ENCODE measurements at places on chromosomes 11 and 22. TPM values are rescaled to one million over a fixed set of nuclear protein-coding genes. Genes with fewer than 3 reads are reported as not detected.

DNA sequence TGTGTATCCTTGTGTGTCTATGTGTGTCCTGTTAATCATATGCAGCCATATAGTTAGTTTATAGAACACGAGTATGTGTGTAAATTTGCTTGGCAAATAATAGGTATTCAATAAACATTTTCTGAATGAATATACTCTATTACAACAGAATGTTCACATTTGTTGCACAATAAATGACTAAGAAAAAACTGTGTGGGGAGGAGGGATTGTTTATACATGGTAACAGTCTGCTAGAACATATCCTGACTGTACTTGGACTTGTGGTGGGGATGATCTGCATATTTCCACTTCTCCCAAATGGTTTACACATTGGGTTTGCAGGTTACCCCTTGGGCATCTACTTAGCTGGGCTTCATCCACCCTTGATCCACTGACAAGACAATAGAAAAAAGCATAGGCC is 194.6 kb downstream of the INSC start:
- DNase-seq = no peak

Gene ZNF214
- polyA plus RNA-seq = 0.73 TPM

GRCh38 chr11:207208-207862 is at the start of the genes BET1L and RIC8A:
TSS of gene BET1L (minus strand) at chr11:207399. CDS start at chr11:207321, 78 bp downstream.
TSS of gene RIC8A (plus strand) at chr11:207708. CDS start at chr11:208855, 1,147 bp downstream.
- DNase-seq = peak; percentile 96

DNA sequence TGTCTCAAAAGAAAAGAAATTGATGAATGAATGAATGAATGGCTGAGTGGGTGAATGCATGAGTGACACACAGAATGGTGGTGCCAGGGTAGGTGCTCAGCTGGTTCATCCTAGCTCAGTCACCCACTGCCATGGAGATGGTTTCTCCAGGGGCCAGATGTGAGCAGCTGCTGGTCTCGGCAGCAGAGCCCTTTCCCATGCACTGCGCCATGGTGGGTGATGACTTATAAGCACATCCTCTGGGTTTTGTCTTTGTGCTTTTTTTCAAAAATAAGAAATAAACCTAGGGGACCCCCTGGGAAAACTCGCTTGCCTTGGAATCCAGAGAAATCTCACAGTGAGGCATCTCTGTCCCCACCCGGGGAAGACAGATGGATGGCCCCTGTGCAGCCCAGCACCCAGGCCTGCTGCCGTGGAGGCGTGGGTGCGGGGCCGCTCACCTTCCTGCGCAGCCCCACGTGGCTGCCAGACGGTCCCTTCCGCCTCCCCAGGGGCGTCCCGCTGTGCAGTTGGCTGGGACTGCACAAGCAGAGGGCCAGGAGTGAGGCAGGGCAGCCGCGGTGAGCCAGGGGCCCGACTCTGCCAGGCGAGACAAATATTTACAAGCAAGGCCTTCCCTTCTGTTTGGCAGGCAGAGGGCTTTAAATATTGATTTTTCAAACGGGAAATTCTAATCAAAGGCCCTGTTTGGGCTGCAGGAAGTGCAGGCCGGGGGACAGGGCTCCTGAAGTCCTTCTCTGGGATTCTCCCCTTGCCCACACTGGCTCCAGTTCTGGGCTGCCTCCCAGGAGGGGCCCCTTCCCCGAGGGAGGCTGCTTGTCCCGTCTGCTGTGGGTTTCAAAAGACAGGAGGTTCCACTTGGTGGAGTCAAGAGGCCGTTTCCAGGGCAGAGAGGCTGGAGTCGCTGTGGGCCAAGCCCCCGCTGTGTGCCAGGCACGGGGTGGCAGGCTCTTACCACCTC is 24.3 kb downstream of the MPPED1 start:
- DNase-seq = no peak

- DNase-seq = peak; percentile 7
These were observed 749 bp downstream of the VWA5A start for GRCh38 chr11:124115782-124116616.

DNA sequence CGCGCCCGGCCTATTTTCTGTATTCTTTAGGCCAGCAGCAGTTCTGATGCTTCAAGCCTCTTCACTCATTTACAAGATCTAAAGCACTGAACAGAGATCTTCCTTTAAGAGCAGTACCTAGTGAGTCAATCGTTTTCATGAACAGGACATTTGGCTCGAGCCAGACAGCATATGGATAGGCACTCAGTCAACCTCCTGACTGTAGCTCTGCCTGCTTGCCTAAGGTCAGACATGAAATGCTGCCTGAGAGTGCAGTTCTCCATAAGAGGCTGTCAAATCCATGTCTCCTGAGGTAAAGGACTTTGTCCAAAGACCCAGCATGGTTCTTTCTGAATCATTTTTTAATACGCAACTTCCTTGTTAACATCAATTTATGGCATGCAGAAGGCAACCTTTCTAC is 941.2 kb downstream of the DLG2 start:
- DNase-seq = no peak

Gene PRAME
- polyA plus RNA-seq = not detected

DNA sequence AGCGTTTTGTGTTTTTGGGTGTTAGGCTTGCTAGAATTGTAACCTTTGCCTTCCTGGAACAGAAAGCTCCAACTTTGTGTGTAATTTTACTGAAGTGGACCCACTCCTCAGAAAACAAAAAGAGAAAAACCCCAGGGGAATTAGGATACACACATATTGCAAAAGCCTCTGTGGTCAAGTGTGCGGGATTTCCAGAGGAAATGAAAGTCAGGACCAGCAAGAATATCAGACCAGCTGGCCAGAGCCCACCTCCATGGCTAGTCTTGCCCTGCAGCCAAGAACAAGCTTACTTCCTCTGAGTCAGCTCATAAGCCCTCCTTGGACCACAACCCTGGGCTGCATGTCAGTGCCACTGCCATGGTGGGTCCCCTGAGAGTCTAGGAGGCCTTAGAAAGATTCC is 37.0 kb upstream of the FTH1 start:
- DNase-seq = no peak

- peak; percentile 91 for DNase-seq
These were observed 76.1 kb downstream of the SOX6 start for GRCh38 chr11:16280256-16280682.

Gene VWCE
- 0.48 TPM for polyA plus RNA-seq

DNA sequence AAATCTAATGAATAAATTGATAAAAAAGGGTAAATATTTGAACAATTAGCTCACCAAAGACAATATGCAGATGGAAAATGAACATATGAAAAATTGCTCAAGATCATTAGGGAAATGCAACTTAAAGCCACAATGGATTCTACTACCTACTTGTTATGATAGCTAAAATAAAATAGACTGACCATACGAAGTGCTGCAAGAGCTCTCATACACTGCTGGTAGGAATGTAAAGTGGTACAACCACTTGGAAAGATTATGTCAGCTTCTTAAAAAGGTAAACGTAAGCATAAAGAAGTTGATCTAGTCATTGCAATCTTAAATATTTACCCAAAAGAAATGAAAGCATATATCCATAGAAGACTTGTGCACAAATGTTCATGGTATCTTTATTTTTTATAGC is 504.2 kb upstream of the ARHGAP42 start:
- no peak for DNase-seq

DNA sequence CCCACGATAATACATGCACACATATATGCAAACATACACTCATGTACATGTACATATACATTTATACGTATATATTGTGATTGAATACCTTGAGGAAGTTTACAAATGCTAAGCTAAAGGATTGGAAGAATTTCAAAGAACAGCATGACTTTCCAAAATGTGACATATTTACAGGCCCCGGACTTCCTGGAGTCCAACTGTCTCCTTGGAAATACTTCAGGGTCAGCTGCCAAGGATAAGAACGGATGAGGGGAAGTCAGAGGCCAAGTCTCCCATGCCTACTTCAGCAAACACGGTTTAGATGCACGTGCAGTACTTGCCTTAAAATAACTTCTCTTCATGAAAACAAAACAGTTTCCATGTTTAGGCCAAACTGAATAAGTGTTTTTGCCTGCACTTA is 213.6 kb downstream of the DYNC2H1 start:
- no peak for DNase-seq

- DNase-seq = peak; percentile 14
These were observed 16.6 kb upstream of the SPTBN2 start for GRCh38 chr11:66745356-66746235.

GRCh38 chr11:126704096-126704495 is 296.5 kb downstream of the KIRREL3 start:
- DNase-seq = no peak

- DNase-seq = no peak
These were observed 131.2 kb downstream of the OSBP2 start for GRCh38 chr22:30825711-30826505.

Gene NCF4
- not detected for polyA plus RNA-seq

Gene OR6X1
- polyA plus RNA-seq = not detected
